ENCODE measurements at places on chromosomes 12 and 14. TPM values are rescaled to one million over a fixed set of nuclear protein-coding genes. Genes with fewer than 3 reads are reported as not detected.

DIP2B gene
- total RNA-seq: 10.7 TPM

LRTM2 gene
- total RNA-seq: not detected

PPTC7 gene
- total RNA-seq: 71.9 TPM

VRK1 gene
- total RNA-seq: 4.3 TPM

SLC25A47 gene
- not detected for total RNA-seq

CLEC4D gene
- not detected for total RNA-seq
